ENCODE measurements at places on chromosomes 2 and 18.

- no peak for DNase-seq
Measured at GRCh38 chr2:146898083-146898482, 946.7 kb upstream of the ACVR2A start.

GRCh38 chr2:174383796-174384195 is 11.7 kb upstream of the SCRN3 start:
- DNase-seq, result peak; percentile 46

- no peak for DNase-seq
Measured at GRCh38 chr2:47300609-47301276, 102.2 kb upstream of the MSH2 start.

DNA sequence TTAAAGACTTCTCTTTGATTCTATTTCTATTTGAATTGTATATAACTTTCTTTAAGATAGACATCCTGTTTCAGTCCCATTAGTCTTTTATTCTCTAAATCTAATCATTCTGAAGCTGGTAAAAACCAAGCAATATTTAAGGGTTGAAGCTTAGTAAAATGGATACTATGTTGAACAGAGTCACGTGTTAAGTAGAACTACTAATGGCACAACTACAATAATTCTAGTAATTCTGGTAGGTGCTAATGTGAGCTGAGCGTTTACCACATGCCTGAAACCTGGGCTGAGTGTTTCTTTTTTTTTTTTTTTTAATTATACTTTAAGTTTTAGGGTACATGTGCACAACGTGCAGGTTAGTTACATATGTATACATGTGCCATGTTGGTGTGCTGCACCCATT is 8.9 kb upstream of the AFF3 start:
- no peak for DNase-seq

GRCh38 chr2:166841679-166842078 is 46.6 kb upstream of the XIRP2 start:
- DNase-seq, result no peak

DNA sequence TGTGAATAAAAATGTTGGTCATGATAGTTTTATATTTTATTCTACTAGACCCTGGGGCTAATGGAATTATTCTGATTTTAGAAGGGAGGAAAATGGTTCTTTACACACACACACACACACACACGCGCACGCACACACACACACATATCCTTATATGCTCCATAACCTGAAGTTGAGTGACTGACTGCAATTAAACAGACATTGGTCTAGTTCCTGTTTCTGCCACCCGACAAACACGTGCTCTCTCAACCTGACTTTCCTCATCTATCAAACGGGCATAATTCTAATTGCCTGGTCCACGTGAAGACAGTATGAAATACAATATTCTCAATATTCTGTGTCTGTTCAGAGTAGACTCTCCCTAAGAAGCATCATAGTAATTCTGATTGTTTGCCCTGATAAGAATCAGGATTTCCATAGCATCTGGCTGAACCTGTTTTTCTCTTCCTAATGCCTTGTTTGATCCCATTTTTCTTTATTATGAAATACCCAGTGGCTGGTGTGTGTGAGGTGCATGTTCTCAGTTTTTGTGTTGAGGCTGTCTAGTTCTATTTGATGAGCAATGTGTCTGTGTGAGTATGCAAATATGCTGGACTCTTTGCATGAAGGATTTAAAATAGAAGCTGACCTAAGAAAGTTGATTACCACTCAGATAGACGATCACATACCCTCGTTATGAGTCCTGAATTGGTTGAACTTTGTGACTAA is 51.0 kb downstream of the SETBP1 start:
- DNase-seq, result peak; percentile 30

DNA sequence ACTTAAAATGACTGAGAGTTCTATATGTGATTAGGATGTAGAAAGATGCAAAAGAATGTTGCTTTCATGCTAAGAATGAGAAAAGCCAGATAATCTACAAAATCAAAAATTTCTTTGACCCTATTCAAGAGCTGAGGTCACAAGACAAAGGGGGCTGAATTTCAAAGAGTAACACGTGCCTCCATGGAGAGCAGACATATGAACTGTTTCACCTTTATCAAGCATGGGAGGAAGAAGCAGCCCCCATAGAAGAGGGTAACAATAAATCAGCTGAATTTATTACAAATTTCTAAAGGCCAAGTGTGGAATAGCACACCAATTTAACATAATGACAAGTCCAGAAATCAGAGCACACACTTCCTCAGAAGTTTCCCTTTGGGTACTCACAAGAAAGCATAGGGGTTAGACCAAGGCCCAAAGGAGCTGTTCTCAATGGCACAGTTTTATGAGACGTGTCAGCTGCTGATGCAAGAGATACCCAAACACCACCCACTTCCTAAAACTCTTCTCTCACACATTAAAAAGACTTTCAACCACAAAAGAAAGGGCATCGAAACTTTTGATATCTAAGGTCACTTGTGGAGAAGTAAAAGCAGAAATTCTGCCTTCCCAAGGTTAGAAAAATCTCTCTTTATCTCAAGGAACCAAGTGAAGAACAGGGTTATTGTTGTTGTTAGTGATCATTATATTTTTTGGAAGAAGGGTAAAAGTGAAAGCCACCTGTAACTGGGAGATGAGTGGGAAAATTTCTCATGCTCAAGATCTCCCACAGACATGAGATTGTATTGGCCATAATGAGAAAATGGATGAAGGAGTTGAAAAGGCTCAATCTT is 950.1 kb downstream of the TRIB2 start:
- DNase-seq, result no peak

GRCh38 chr18:12086249-12086648 is 7.4 kb upstream of the ANKRD62 start:
- DNase-seq, result peak; percentile 53

- no peak for DNase-seq
Measured at GRCh38 chr18:62346333-62347088, 21.4 kb downstream of the TNFRSF11A start.

- DNase-seq, result no peak
Measured at GRCh38 chr2:106163948-106164545, 30.1 kb downstream of the UXS1 start.

DNA sequence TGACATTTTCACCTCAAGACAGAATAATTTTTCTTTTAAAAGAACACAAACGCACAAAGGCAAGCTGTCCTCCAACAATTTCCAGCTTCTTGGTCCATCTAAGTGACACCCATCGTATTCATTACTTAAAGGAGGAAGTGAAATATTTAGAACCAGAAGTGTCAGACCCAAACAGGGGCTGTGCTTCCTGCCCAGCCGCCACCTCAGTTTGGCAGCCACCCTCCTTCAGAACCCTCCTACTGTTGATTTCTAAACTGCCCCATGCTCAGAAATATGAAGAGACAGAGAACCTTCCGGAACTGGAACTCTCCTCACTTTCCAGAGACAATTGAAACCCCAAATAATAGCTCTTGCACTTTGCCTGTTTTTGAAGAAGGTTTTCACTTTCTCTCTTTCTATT is 734.8 kb upstream of the SALL3 start:
- DNase-seq, result no peak

DNA sequence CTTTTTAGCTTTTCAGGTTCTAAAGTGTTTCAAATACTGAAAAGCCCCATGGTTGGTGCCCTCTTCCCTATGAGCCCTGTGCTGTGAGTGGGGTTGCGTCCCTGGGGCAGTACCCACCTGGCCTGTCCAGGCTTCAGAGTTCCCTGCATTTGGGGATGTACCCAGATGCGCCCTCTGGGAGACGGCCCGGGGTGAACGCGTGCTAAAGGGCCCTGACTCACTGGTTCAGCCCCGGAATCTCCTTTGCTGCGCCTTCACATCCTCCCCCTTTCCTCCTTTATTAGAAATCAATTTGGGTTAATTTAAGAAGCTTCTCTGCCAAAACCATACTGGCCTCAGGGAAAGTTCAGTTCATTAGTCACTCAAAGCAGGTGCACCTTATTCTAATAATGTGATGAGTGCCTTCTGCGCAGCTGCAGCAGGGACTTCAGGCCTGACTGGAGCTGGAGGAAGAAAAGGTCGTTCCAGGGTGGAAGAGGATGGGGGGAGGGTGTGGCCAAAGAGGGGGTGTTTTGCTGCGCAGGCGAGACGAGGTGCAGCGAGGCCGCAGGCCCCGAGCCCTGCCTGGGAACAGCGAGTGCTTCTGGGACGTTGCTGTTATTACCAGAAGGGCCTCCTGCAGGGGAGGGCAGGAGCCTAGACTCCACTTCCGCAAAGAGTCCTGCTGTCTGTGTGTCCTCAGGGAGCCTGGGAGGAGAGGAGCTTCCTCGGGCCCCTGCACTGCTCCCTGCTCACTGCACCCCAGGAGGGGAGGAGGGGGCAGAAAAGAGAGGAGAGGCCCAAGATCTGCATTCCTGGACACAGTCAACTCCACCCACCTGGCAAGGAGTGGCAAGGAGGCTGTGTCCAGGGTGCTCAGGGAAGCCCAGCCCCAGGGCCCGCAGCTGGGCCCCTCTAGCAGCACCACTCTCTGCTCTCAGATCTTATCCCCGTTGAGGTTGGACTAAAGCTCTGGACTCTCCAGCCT is 223.2 kb upstream of the PXDN start:
- DNase-seq, result no peak

DNA sequence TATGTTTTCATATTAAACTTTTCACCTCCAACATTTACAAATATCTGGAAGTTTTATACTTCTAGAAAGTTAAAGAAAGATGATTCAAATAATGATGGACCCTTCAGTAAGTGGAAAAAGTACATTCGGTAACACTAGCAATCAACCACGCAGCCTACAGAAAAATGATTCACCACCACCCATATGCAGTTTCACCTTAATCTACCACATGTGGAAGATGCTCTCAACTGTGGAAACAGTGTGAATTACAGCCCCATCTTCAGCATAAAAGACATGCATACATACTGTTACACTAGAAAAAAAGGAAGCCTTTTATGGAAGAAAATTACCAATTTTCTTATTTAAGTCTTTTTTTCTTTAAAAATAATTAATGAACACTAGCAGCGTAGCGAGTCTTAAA is 1.1 kb downstream of the SLC38A11 start:
- DNase-seq, result no peak

- peak; percentile 10 for DNase-seq
Measured at GRCh38 chr18:27954226-27954625, 222.7 kb downstream of the CDH2 start.

GRCh38 chr18:47420130-47420529 is 168.7 kb upstream of the SKOR2 start:
- no peak for DNase-seq

- peak; percentile 41 for DNase-seq
Measured at GRCh38 chr18:26813043-26813442, 52.5 kb downstream of the AQP4 start.

- DNase-seq, result peak; percentile 77
Measured at GRCh38 chr2:182650704-182651103, 65.4 kb upstream of the DNAJC10 start.

GRCh38 chr2:130365963-130366362 is 10.1 kb downstream of the PTPN18 start:
- DNase-seq, result peak; percentile 13

DNA sequence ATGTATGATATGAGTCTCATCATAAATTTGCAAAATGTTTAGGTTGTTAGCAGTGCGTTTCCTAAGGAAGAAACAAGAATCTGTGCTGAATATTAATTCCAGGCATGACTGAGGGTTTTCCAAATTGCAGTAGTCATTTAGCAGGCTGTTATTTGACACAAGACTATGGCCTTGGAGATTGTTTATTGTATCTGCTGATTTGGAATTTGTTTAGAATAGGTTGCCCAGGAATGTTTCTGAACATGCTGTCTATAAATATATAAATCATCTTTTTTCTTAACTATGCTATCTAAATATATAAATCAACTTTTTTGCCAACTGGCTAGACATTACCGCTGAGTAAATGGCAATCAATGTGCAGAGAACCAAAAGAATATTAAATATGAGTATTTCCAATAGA is 90.9 kb downstream of the DOK6 start:
- DNase-seq, result no peak

- no peak for DNase-seq
Measured at GRCh38 chr2:75459565-75460310, 101.0 kb downstream of the EVA1A start.

GRCh38 chr2:61257446-61257845 is 95.5 kb downstream of the C2orf74 start:
- no peak for DNase-seq

DNA sequence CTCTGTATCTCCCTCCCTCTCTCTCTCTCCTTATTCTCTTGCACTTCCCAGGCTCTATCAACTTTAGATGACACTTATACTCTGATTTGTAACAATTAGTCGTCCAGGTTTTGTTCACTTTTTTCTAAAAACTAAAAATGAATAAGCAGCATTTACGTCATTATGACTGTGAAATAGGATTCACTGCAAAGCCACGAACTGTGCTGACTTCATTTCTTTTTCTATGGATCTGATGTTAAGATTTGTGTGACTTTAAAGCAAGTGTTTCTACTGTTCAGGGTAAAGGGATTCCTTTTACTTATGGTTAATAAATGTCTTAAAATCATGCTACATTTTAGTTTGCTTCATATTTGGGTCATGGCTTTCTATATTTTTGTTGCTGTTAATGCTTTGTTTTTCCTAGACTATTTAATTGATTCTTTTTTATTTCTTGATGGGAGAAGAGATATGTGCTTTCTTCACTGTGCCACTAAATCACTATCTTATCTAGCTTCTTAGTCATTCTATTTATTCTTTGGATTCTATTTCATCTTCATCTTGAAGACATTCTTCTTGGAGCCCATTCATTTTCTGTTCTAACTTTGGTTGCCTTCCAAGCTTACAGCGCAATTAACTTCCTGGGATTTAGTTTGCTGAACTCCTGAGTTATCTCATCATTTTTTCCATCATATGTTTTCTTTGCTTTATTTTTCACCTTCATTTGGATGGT is 480.4 kb upstream of the TRIB2 start:
- no peak for DNase-seq

- DNase-seq, result no peak
Measured at GRCh38 chr2:163375070-163375469, 360.7 kb downstream of the FIGN start.

DNA sequence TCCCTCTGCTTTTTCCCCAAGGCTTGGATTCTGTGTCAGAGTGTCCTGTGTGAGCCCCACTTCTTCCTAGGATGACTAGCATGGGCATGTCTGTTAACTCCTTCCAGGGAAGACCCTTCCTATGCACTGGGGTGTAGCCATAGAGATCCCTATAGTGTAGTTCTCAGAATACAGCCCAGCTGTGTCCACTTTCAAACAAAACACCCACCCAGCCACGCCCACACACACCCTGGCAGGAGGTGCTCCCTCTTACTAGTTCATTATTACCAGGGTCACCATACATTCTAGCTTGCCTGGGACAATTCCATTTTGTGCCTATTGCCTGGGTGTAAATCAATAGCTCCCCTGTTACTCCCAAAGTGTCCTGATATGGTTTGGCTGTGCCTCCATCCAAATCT is 195.6 kb downstream of the MYCN start:
- DNase-seq, result no peak

GRCh38 chr2:187358531-187358930 is 89.5 kb downstream of the CALCRL start:
- no peak for DNase-seq

- DNase-seq, result no peak
Measured at GRCh38 chr2:128273469-128274081, 45.1 kb downstream of the HS6ST1 start.

Data from NCI-H2171 treated with DMSO at 0.1 percent for 48 hours (cell line).